Activated CD4-positive, alpha-beta T cell treated with anti-CD3 and anti-CD28 coated beads, Interleukin-2, amount 50 U/mL, for 1 hour (primary cell): ENCODE measurements at places on chromosomes 11 and 22.

DNA sequence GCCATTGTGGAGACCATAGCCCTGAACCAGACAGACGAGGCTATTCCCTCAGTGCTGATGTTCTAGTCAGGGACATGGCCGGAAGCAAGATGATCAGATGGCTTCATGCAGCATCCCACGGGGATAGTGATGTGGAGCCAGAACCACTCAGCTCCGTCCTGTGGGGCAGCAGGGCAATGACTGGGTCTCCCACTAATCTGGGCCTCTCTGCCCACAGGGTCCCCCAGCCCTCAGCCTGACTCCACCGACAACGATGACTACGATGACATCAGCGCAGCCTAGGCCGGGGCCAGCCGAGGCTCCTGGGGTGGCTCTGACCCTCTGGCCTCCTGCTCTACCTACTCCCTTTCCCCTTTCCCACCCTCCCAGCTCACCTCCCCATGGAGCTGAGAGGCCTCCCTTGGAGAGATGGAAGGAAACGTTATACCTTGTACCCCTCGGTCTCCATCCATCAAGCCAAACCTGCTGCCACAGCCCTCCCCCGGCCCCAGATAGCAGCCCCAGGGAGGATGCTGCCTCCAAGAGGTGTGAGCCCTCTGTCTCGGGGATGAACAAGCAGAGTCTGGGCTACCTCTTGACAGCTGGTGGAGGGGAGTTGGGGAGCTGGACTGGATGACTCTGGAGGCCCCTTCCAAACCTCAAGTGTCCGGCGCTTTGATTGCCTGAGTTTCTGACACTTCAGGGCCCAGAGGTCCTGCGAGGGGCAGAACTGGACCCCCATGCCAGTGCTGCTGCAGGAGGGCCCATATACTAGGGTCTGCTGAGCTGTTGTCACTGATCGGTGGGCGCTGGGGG, 47.8 kb downstream of the CD6 start:
- DNase-seq: no peak

DNA sequence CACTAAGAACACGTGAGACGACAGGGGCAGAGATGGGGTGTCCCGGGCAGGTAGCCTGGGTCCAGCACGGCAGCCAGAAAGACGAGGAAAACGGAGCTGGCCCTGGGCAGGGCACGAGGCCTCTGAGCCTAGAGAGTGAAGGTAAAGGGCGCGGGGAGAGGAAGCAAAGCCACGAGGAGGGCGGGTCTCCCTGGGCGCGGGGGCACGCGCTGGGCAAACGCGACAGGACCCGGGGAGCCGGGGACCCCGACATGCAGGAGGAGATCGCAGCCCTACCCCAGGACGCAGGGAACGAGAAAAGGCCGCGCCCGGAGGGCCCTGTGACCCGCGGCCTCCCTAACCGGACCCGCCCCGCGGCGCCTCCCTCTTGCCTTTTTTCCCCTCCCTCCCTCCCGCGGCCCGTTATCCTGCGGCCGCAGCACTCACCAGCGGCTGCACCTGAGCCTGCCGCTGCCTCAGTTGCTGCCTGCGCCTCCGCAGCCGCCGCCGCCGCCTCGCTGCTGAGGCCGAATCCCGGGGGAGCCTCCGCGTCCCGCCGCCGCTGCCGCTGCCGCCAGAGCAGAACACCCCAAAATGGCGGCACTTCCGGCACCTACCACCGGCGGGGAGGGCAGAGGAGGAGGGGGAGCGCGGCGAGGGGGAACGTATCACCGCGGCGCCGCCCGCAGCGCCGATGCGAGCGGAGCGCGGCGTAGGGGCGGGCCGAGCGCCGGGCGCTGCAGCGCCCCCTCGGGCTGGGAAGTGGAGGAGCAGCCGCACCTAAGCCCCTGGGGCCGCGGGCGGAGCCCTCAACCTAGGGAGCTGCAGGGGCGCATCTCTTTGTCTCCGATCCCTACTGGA, at the start of gene CELF1:
TSS of gene CELF1 (minus strand) at position 567 of the 840 bp plus-strand sequence. CDS start 53,609 bp downstream, outside the sequence.
- peak; percentile 90 for DNase-seq

DNA sequence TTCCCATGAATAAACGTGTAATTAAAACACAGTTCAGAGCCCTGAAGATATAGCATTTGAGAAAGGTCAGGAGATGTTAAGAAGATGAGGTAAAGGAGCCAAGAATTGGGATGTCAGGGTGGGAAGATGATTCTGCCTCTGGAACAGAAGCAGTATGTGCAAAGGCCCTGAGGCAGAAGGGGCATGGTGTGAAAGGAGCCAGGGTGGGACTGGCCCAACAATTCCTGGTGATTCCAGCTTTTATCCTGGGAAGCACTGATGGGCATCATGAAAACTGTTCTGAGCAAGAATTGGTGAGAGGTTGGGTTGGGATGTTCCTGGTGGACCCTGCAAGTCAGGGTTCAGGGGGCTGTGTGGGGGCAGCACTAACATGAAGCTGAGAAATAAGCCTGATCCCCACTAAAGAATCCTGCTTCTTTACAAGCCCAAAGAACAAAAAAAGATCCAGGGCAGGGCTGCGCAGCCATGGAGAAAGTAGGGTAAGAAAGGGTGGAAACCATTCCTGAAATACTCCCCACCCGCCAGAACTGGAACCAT, 2.5 kb upstream of the FXYD6 start:
- no peak for DNase-seq

DNA sequence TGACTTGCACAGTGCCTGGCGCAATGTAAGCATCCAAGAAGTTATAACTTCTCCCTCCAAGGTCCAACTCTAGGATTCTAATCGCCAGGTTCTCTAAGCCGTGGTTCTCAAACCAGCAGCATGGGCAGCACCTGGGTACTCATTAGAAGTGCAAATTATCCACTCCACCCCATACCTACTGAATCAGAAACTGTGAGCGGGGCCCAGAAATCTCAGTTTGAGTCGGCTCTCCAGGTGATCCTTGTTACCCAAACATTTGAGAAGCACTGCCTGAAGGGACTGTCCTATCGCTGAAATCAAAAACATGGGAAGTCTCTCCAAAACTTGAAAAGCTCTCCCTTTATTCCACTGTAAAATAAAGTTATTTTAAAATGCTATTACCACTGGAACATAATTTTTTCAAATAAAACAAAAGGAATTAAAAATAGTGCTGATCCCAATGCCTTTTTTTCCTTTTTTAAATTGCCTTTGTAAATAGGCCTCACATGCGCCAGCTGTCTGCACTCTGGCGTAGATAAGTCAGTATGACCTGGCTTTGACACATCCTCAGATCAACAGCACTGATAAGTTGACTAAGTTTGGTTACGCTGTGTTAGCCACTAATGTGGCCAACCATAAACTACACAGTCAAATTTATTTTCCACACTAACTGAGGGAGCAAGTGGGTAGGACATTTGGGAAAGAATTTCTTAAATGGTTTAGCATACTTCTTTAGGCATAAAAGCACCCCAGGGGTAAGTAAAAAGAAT, 8.4 kb upstream of the CTR9 start:
- peak; percentile 12 for DNase-seq

- DNase-seq: no peak
These were observed 434 bp downstream of the BANF1 start for GRCh38 chr11:66002648-66003225.

- DNase-seq: no peak
These were observed 38.3 kb downstream of the PIK3IP1 start for GRCh38 chr22:31253949-31254348.

DNA sequence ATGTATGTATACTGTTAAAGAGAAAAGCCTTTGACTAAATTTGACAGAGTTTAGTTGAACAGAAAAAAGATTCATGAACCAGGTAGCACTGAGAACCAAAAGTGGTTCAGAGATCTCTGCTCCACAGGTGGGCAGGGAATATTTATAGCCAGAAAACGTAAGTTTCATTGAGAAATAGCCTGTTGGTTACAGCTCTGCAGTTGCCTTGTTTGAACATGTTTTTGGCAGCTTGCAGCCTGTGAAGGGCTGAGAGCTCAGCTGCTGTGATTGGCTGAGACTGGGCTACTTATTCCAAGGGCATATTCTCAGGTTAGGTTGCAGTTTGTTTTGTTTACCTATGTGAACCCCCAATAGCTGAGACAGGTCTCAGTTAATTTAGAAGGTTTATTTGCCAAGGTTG, 13.5 kb upstream of the ZNF74 start:
- no peak for DNase-seq

GRCh38 chr22:28989484-28989883, 72.1 kb downstream of the C22orf31 start:
- DNase-seq: no peak

GRCh38 chr22:27663812-27664211, 137.7 kb downstream of the MN1 start:
- DNase-seq: no peak

- DNase-seq: no peak
These were observed 723.0 kb downstream of the KCNA4 start for GRCh38 chr11:29293825-29294224.

GRCh38 chr11:28628412-28628811, 520.2 kb downstream of the METTL15 start:
- no peak for DNase-seq

DNA sequence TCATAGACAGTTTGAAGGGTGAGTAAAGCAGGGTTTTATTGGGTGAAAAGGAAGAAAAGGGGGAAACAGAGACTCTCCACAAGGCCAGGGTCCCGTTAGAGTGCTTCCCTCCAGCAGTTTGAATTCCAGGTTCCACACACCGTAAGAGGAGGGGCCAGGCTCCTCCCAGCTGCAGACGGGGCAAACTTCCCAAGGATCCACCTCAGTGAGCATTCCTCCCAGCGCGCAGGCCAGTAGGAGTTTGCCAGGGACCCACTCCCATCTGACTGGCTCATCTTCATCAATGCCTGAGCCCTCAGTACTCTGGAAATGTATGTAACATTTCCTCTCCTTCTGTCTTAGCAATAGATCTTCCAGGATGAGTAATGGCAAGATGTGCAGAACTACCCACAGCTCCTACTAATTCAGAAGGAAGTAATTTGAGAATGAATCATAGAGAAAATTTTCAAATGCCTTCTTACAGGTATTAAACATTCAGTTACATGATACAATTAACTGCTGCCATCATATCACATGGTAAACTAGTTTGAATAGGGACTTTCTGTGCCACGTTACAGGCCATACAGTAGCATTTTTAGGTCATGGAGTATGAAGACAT, 34.0 kb upstream of the TRPC6 start:
- DNase-seq: no peak
